Hepatic stellate cell (primary cell): ENCODE measurements at places on chromosomes 11 and 22.

GRCh38 chr22:18130018-18130417, 19.4 kb downstream of the TUBA8 start:
- DNase-seq = no peak

GRCh38 chr22:20949698-20950183, 17.3 kb upstream of the AIFM3 start:
- DNase-seq = no peak

DNA sequence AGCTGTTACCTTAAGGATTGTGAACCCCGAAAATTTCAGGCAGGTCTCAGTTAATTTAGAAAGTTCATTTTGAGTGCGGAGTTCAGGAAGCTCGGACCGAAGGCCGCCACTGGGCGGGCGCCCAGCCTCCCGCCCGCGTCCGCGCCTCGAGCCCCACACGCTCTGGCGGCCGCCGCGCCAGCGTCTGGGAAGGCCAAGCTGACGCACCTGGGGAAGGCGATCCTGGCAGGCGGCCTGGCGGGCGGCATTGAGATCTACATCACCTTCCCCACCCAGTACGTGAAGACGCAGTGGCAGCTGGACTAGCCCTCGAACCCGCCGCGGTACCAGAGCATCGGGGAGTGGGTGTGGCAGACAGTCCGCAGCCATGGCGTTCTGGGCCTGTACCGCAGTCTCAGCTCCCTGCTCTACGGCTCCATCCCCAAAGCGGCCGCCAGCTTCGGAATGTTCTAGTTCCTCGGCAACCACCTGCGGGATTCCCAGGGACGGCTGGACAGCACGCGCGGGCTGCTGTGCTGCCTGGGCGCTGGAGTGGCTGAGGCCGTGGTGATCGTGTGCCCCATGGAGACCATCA, 79.5 kb downstream of the CCDC83 start:
- DNase-seq = no peak

GRCh38 chr22:32520612-32521011, 46.0 kb downstream of the FBXO7 start:
- DNase-seq = no peak

- peak; percentile 26 for DNase-seq
Measured at GRCh38 chr11:125871391-125872137, 15.9 kb upstream of the HYLS1 start.

DNA sequence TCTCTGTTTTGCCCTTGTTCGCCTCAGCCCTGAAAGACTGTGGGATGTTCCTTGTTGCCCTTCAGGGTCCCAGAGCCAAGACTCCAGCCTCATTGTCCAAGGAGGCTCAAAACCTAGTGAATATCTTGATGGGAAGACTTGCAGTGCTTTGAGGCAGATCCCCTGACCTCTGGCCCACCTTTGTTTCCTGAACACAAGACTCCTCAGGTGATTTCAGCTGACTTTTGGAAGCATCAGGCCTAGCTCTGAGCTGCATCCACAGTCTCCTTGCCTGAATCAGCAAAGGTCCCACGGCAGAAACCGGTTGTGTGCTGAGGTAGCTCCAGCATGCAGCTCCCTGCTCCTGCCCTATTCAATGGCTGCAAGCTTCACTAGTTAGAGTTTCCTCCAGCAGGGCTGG, 159.3 kb upstream of the B3GAT1 start:
- no peak for DNase-seq

- no peak for DNase-seq
Measured at GRCh38 chr11:103436131-103436770, 327.0 kb downstream of the DYNC2H1 start.

DNA sequence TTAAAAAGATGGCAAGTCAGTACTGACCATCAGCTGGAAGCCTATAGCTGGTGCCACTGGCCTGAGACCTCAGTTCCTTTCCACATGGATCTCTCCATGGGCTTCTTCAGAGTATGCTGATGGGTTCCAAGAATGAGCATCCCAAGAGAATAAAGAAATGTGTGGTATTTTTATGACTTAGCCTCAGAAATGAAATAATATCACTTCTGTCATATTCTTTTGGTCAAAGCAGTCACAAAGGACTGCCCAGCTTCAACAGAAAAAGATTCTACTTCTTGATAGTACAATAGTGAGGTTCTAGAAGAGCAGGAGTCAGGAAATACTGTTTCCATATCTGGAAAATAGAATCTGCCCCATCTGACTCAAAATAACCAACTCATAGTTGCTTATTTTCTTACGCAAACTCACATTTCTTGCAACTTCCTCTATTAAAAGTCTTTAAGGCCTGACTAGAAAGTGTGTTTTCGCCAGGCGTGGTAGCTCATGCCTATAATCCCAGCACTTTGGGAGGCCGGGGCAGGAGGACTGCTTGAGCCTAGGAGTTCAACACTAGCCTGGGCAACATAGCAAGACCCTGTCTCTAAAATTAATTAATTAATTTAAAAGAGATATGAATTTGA, 116.9 kb downstream of the SIK3 start:
- DNase-seq = peak; percentile 17

- DNase-seq = no peak
Measured at GRCh38 chr11:18394928-18395734, 768 bp downstream of the LDHA start.

GRCh38 chr11:36110668-36111410, 167.0 kb downstream of the LDLRAD3 start:
- no peak for DNase-seq

DNA sequence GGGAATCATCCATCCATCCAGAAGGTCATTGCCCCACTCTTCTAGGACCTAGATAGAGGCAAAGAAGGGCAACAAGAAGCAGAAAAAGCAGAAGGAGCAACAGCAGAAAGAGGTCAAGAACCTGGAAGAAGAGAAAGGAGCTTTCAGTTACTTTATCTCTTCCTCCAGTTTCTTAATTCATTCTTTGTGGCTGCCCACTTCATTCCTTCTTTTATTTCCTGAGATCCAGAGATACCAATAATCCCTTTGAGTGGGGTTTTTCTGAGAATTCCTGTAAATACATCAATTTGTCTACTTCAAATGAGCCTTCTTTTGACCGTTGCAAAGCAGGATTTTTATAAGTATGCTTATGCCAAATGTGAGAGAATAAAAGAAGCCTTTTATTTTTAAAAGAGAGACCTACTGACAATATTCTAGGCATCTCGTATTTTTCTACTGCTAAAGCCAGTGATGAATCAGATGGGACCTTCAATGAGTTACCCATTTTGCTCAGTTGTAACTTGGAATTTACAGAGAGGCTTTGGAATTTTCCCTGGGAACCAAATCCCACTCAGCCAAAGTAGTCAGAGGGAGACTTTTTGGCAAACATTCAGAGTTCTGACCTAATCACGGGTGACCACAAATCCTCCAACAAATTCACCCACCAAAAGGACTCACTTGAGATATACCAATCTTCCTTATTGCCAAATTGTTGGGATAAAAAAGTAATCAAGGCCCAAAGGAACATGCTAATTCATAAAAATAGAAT, 54.9 kb downstream of the ZC3H12C start:
- peak; percentile 58 for DNase-seq

DNA sequence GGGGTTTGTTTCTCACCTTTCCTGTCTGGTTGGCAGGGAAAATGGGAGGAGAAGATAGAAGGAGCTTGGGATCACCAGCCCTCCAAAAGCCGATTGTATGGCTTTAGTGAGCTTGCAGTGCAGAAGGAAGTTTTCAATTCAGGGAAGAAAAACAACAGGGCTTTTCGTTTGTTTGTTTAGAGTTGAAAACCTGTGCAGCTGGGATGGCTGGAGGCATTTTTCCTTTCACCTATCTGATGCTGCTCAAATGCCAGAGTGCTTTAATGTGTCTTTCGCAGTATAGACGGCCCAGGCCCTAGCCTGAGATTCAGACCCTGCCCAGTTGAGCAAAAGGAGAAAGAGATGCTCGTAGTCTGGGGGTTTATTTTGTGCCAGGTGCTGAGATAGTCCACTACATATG, 87.9 kb downstream of the INSC start:
- DNase-seq = no peak

GRCh38 chr11:111334532-111335502, 36.5 kb downstream of the POU2AF3 start:
- no peak for DNase-seq

GRCh38 chr11:108838792-108839105, 173.9 kb downstream of the DDX10 start:
- no peak for DNase-seq

GRCh38 chr11:11420191-11420898, 67.3 kb upstream of the CSNK2A3 start:
- no peak for DNase-seq
